COLO829 (cell line): ENCODE measurements at places on chromosomes 2 and 18.

DNA sequence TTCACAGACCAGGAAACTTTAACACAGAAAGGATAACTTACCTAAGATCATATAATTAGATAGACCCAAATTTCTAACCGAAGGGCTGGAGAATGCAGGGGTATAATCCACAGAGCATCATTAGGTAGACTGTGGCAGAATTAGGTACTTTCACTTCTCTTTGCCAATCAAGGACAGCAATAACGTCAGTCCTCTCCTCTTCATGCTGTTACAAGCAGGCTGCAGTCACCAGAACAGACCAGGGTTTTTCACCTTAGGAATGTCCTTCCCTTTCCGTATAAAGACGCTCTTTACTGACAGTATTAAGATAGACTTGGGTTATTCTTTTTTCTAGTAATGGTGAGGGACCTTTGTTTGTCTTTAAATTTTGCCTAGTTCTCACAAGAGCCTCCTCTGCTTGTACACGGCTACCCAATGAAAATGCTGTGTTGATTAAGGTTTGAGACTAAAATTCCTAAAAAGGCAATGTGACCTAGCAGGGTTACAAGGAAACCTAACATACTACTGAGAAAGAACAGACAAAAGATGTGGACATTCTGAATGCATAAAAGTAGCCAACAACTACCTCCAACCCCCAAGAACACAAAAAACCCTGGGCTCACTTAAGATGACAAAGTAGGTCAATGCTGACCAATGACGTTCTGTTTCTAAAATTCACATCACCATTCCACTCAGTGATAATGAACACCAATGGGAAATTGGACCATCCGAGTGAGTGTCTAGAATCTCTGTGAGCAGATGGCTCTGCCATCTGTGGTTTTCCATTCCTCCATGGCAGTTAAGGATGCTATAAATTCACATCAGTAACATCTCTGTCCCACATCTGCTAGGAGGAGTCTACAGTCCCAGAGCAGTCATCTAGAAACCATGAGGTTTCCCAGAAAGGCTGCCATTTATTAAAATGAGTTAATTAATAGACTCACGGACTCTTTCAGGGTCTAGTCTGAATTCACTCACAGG is 2.1 kb downstream of the PDIA6 start:
- no peak for DNase-seq

GRCh38 chr18:23716966-23717365 is 27.7 kb downstream of the LAMA3 start:
- no peak for DNase-seq

- no peak for DNase-seq
These were observed 74.0 kb upstream of the BCL2L11 start for GRCh38 chr2:111046670-111047069.

DNA sequence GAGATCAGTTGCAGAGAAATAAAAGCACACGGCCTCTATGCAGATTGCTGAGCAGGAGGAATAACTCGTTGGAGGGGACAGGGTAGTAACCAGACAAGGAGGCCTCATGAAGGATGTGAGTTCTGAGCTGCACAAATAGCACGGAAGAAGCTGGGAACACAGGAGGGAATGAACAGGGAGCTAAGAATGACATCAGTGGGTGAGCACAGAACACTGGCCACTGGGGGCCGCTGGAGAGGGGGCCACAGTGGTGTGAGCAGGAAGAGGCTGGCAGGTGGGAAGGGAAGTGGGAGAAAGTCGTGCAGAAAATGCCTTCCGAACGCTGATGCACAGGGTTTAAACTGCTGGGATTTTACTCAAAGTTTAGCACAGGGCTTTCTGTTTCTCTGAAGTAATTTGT is 61.0 kb downstream of the ZAP70 start:
- DNase-seq = no peak

- peak; percentile 70 for DNase-seq
These were observed 63.9 kb upstream of the CCDC195 start for GRCh38 chr2:224780106-224780505.

DNA sequence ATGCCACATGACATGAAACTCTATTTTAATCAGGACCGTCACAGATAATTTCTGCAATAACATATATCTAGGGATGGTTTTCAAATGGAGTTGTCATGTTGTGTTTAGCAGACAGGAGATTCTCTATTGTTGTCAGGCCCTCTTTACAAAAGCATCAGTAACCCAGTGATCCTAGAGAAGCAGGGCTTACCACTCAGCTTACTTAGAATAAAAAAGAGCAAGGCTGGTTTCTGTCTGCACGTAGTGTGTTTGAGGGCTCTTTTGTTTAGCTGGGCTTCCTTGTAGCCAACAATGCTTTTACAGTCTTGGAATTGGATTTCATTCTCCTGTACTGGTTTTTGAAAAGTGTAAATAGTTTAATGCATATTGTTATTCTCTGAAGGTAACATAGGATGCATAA is 210.5 kb upstream of the NRP2 start:
- DNase-seq = no peak

DNA sequence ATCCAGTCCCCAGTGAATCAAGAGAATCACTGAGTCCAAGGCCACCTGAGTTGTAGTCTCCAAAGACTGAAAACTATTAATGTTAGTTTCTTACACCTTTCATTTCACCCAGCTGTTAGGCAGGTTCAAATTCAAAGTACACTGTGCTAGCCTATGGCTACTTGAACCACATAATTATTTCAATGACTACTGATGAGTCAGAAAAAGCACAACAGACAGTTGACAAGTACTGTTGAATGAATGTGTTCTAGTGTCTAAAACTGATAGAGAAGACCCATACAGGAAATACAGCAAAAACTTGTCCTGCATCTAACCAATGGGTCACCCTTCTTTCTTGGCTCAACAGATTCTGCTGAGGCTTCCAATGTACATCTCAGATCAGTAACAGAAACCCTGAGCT is 160.9 kb downstream of the MYO5B start:
- DNase-seq = peak; percentile 33

- no peak for DNase-seq
These were observed 210.6 kb downstream of the CAMKMT start for GRCh38 chr2:44572196-44572900.

DNA sequence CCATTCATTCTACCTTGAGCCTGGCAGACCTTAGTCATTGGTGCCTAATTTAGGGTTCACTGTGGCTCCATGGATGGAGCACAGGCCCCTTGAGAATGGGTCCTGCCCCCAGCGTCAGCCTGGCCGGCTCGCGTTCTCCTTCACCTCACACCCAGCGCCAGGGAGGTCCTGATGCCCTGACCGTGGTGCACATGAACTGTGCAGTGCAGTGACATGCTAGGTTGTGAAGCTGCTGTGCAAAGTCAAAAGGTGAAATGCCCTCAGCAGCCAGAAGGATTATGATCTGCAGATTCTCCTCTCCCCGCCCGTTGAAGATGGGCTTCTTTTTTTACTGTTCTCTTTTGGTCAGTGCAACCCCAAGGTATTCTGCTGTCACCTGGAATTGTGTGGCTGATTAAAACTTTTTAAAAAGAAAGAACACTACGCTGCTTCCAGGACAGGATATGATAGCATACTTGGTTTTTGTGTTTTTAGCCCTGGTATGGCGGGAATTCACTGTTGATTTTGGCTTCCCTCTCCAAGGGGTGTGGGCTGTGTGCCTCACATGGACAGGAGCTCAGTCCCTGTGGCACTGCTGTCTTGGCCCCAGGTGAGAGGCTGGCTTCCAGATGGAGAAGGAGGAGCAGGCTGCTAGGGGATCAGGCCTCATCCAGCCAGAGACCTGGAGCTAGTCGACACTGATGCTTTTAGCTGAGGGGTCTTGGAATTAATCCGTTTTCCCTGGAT is 49.4 kb upstream of the MCFD2 start:
- no peak for DNase-seq

- DNase-seq = no peak
These were observed 425.5 kb upstream of the CDH2 start for GRCh38 chr18:28602391-28602790.

GRCh38 chr2:237590272-237591140 is at the start of gene RAB17:
TSS of gene RAB17 (minus strand) at chr2:237590734. CDS start at chr2:237586154, 4,580 bp downstream.
- peak; percentile 40 for DNase-seq

DNA sequence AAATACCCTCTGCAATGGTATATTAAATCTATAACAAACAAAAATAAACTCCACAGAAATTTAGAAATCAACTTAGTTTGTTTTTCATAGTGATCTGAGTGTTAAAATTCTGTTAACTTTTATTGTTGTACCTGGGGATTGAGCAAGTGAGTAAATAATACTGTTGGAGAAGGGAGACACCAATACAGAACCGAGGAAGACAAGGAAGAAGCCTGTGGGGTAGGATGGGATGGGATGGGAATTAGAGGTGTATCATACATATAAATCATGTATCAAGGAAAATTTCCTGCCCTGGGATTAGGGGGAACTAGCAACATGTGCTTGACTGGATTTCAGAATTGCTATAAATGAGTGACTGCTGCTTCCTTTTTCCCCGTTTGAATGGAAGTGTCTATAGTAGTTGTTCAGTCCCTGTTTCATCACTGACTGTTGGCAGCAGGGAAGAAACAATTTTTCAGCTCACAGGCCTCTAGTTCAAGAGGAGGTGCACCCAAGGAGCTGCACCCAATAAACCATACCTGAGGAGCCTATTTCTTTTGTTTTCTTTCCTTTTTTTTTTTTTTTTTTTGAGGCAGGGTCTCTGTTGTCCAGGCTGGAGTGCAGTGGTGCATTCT is 53.1 kb downstream of the SP110 start:
- no peak for DNase-seq

- no peak for DNase-seq
These were observed 18.7 kb upstream of the DUSP2 start for GRCh38 chr2:96163768-96164429.

- DNase-seq = no peak
These were observed 866 bp downstream of the CRIM1 start for GRCh38 chr2:36356298-36356989.

GRCh38 chr2:121207494-121207893 is 77.5 kb downstream of the TFCP2L1 start:
- no peak for DNase-seq

GRCh38 chr2:115572746-115573145 is 1130.3 kb downstream of the DPP10 start:
- no peak for DNase-seq
